ENCODE measurements at places on chromosomes 6 and 20. TPM values are rescaled to one million over a fixed set of nuclear protein-coding genes. Genes with fewer than 3 reads are reported as not detected.

CYB5R4 gene
- polyA plus RNA-seq = 32.0 TPM

LGSN gene
- not detected for polyA plus RNA-seq

ADGB gene
- not detected for polyA plus RNA-seq

LSM2 gene
- polyA plus RNA-seq = 67.4 TPM
